Glomerular endothelial cell (primary cell): ENCODE measurements at places on chromosomes 2 and 18. TPM values are rescaled to one million over a fixed set of nuclear protein-coding genes. Genes with fewer than 3 reads are reported as not detected.
A peak's percentile ranks its signal among the peaks of the same experiment; 100 is the strongest.

DNA sequence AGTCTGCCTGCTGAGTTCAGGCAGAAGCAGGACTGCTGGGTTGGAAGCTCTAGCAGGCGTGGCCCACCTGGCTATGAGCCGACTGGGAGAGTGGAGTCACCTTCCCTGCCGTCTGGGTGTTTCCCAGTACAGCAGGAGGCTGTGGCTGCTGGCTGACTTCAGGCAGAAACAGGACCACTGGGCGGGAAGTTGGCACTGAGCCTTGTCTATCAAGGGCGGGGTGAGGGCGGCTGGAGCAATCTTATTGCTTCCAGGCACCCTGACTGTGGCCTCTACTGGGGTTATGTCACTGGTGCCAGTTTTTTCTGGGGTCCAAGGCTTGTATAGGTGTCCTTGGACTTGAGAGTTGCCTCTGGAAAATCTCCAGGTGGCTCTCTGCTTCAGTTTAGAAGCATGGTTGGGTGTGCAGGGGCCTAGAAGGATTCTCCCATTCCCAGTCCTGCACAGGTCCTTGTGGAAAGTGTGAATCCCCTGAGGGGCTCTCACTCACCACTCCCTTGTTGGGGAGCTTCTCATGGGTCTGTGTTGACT lies 30.5 kb downstream of the LTBP1 start:
- no peak for DNase-seq

NPPC gene
- 0.82 TPM in 1 of 2 replicates, not detected in the other for total RNA-seq

GRCh38 chr2:102145107-102145506 lies 2.6 kb downstream of the IL1R1 start:
- DNase-seq, result no peak

DNA sequence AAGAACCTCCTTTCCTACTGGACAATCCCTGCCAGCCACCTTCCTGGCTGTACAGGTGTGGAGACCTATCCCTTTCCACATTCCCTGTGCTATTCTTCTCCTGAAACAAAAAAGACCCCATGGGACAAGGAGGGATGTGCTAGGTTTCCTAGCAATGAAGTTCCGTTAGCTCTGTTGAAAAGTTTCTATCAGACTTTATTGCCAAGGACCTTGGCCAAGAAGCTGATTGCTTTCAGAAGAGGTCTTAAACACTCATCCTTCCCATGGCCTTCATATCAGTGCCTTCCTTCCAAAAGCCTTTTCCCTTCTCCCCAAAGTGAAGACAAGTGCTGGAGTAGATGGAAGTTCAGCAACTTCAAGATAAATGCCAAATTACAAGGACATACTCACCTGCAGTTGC lies 194.8 kb downstream of the AGPS start:
- no peak for DNase-seq

CCNT2 gene
- 14.4 and 22.5 TPM in 2 replicates for total RNA-seq

GRCh38 chr2:119682578-119682977 lies 3.6 kb downstream of the TMEM177 start:
- no peak for DNase-seq

DNA sequence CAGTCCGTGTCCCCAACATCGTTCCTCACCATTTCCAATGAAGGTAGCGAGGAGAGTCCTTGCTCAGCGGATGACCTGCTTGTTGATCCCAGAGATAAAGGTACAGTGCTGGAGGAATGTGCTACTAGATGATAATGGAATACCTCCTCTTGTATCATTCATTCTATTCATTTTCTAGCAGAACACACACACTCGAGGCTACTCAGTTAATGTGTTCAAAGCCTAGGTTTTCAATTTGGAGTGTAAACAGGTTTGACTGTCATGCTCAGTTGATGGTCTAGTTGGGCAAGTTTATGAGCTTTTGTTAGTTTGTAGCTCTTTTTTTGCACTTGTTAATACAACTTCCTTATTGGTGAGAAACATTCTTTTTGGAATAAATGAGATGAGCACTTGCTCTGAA lies 114.2 kb downstream of the ICA1L start:
- DNase-seq, result no peak

SAG gene
- not detected in 2 replicates for total RNA-seq

DNA sequence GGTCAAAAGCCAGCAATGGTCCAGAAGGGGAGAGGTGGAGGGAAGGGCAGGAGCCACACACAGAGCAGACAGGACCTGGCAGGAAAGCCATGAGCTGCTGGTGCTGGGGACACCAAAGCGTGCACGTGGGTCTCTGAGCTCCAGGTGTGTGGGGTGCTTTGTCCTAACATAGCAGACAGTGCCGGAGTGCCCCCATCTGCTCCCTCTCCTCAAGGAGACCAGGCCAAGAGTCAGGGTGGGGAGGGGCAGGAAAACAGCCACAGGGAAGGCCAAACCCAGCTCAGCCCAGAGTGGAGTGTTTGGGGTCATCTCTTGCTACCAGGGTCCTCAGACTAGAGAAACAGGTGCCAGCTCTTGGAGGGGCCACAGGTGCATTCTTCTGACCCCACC lies 4.2 kb upstream of the GPC1 start:
- no peak for DNase-seq

GRCh38 chr2:118202707-118203303 lies 114.5 kb downstream of the INSIG2 start:
- DNase-seq, result no peak

DNA sequence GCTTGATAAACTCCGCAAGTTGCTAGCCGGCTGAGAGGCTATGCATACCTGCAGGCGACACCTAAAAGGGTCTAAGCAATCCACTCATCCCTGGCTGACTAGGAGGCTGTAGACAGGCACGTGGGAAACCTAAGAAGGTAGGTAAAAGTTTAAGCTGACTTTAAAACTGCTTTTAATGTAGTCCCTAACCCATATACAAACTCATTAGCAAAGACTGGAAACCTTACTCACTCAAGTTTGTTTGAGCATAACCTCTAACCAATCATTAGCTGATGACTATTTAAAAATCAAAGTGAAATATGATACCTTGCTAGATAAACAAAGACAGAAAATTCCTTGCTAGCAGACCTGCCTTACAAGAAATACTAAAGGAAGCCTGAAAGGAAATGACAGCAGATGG lies 106.4 kb downstream of the EXOC6B start:
- DNase-seq, result peak; percentile 77

GRCh38 chr2:165164201-165164600 lies 39.6 kb downstream of the SCN3A start:
- no peak for DNase-seq

KLHL41 gene
- 0.18 and 0.87 TPM in 2 replicates for total RNA-seq

MOB1A gene
- 80.7 and 112 TPM in 2 replicates for total RNA-seq

KLHL14 gene
- 0.47 and 0.48 TPM in 2 replicates for total RNA-seq

MAP2 gene
- total RNA-seq, result 8.8 and 12.9 TPM in 2 replicates

GRCh38 chr2:241195506-241196130 lies 7.1 kb downstream of the ANO7 start:
- DNase-seq, result no peak

PLB1 gene
- total RNA-seq, result 0.53 and 1.6 TPM in 2 replicates

GRCh38 chr2:129144082-129144791 lies 825.6 kb upstream of the HS6ST1 start:
- DNase-seq, result no peak

DNA sequence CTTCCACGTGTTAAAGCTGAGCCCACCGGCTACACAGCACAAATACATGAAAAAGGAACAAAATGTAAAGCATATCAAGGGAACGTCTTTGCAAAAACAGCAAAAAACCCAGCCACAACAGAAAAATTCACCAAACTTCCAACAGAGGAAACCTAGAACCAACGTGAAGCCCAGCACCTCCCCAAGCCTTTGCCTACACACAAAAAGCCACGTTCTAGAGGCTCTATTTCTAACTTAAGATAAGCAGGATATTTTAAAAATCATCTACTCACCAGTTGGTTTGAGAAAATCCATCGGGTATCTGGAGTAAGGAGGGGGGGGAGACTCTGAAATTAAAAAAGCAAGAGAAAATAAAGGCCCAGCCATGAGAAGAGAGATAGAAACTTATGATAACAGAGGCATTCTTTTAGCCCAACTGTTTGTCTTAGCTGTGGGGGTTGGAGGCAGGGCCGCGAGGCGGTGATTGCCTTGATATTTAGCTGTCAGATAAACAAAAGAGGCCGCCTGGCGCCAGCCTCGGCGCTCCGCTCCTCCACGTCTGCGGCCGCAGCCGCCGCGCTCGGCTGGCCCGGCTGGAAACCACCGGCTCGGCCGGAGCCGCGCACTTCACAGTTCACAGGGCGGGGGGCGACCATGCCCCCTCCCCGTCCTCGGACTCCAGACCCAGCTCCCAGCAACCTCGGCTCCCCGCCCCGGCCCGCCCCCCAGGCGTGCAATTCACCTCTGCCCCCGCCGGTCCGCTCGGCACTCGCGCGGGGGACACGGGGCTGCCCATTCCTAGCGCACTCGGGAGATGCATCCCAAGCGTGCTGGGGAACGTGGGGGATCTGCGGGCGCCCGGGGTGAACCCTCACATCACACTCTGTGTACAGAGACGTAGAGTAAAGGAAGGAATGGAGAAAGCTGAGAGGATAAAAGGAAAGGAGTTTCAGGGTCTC lies 2.4 kb downstream of the SMAD7 start:
- DNase-seq, result no peak

DNA sequence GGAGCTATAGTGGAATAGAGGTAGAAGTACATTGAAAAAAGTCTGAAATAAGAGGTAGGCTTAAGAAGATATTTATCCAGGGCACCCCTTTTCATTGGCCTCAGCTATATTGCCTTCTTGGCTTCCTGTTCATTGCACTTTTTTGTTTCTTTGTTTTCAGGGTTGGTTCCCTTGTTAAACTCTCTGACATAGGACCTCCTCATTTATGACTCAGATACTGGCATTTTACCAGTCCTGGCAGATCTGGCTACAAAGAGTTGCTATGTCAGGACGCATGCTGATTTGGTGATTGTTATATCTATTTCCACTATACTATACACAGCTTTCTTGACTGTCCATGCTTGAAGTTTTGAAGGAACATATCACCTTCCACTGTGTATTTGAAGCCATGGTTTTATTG lies 60.0 kb downstream of the GCA start:
- no peak for DNase-seq

ST6GAL2 gene
- 17.4 and 39.5 TPM in 2 replicates for total RNA-seq

RUFY4 gene
- not detected in 2 replicates for total RNA-seq

- no peak for DNase-seq
These were observed 11.4 kb upstream of the ASPRV1 start for GRCh38 chr2:69972822-69973221.

- DNase-seq, result no peak
These were observed 397.9 kb upstream of the RGPD4 start for GRCh38 chr2:107428781-107429180.

SULT1C4 gene
- 13.7 and 20.2 TPM in 2 replicates for total RNA-seq

GLS gene
- total RNA-seq, result 110 and 122 TPM in 2 replicates

GRCh38 chr2:45275242-45275805 lies 266.1 kb upstream of the SIX2 start:
- DNase-seq, result no peak

- no peak for DNase-seq
These were observed at the start of gene CDH2 for GRCh38 chr18:28176948-28177827. Gene CDH2 (minus strand): TSS chr18:28177130. CDS start chr18:28177022, 108 bp downstream.

DNA sequence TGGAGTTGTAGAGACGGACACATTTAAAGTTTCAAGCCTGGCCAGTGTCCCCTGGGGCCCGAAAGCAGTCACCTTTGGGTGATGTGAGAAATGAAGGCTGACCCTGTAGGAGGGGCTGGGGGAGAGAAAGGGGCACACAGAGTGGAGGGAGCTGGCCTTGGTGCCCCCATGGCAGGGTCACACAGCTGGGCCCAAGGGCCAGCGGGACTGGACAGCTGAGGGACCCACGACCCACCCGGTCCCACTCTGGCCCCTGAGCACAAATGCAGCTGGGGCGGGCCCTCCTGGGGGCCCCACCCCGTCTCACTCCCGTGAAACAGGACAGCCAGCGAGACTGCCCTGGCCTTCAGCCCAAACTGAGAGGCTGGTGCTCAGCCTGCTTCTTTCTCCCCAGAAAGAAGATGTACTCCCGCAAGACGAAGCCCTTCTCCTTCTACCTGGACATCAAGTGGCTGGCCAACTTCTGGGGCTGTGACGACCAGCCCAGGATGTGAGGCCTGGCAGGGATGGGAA lies 6.1 kb downstream of the AGXT start:
- DNase-seq, result no peak

DSG1 gene
- 0.15 TPM in 1 of 2 replicates, not detected in the other for total RNA-seq

DNA sequence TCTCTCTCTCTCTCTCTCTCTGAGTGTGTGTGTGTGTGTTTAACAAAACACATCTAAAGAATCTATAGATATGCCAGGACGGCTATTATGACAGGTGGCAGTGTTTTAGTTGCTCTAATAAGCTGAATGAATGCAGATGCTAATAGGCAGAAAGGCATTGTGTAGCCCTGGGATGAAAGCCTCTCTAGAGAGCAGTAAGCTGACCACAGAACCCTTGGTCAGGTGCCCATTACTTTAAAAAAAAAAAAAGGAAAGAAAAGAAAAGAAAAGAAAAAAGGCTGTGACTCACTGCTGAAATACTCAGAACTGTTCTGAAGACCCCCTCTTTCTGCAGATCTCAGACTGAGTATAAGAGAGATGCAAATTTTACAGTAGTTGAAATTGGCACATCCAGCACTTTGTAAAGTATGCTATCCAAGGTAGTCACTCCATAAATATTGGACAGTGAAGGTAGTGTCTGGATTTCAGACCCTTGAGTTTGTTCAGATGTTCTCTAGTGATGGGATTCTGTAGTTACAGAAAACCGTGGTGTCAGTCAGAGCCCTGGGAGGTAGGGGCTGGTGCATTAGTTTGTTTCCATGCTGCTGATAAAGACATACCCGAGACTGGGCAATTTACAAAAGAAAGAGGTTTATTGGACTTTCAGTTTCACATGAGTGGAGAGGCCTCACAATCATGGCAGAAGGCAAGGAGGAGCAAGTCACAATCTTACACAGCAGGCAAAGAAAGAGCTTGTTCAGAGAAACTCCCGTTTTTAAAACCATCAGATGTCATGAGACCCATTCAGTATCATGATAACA lies 30.9 kb downstream of the OSBPL6 start:
- no peak for DNase-seq

MC5R gene
- not detected in 2 replicates for total RNA-seq

- DNase-seq, result no peak
These were observed 69.3 kb upstream of the MEX3C start for GRCh38 chr18:51266773-51267172.

DNA sequence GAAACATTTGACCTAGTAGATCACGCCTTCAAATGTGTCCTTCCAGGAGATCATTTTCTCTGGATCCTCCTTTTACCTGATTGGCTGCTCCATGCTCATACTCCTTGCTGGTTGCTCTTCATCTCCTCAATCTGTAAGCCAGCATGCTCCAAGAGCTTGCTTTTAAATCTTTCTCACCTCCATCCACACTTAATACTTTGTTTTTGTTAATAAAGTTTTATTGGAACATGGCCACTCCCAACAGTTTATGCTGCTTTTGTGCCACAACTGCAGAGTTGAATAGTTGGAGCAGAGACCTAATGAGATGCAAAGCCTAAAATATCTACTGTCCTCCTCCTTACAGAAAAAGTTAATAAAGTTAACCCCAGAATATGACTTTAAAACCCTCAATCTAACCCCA lies 60.0 kb downstream of the KLHL14 start:
- no peak for DNase-seq
